ENCODE measurements at places on chromosomes 4 and X.

DNA sequence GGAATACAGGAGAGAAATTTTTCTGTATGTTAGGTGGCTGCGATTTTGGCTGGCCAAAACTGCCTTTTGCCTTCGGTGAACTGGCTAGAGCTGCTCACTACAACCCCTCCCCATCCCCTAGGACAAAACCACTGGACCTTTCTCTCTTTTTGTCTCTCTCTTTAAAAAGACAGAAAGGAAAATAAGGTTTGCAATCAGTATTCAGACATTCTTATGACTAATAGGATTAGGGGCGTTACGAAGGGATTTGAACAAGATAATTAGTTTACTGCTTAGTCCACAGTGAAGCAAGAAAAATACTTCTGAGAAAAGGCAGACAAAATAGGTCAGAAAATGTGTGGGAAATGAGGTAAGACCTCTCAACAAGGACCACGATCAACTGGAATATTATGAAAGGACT lies 180.4 kb downstream of the SLIT2 start:
- DNase-seq: no peak

GRCh38 chrX:10901290-10901633 lies 209.9 kb upstream of the HCCS start:
- DNase-seq: no peak

GRCh38 chr4:101019941-101020401 lies 327.4 kb downstream of the PPP3CA start:
- no peak for DNase-seq

GRCh38 chrX:140917354-140918115 lies 84.9 kb upstream of the SPANXB1 start:
- no peak for DNase-seq

GRCh38 chr4:28350485-28350884 lies 1489.8 kb downstream of the STIM2 start:
- no peak for DNase-seq

DNA sequence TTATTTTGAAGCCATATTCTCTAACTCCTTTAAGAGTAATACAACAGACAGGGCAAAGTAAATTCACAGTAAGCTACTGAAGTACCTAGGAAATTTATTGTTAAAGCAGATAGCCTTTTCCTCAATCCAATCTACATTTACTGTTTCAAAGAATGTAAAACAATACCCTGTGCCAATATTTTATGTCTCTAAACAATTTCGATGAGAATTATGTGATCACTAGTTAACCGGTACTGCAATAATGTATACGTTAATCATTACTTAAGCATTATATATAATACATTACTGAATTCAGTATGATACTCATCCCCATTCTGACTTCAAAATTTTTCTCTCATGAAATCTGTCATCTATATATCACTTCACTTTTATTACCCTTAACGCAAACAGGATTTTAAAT lies 28.5 kb downstream of the KLHL13 start:
- no peak for DNase-seq

DNA sequence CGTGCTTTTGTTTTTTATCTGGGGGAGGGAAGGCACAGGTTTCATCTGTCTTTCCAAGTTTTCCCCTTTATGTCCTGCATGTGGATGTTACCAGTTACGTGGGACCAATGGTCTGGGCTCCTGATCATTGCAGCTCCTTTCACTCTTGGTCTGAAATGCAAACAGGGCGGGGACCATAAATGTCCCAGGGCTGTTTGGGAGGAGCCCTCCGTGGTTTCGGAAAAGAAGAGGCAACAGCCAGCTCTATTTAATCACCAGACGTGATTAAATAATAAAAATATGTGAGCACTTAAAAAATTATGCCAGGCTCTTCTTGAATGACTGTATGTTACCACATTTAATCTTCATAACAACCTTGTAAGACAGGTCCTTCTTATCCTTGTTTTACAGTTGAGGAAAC lies 30.8 kb upstream of the C1GALT1C1 start:
- no peak for DNase-seq

GRCh38 chr4:98816816-98817215 lies 112.1 kb downstream of the EIF4E start:
- DNase-seq: no peak

DNA sequence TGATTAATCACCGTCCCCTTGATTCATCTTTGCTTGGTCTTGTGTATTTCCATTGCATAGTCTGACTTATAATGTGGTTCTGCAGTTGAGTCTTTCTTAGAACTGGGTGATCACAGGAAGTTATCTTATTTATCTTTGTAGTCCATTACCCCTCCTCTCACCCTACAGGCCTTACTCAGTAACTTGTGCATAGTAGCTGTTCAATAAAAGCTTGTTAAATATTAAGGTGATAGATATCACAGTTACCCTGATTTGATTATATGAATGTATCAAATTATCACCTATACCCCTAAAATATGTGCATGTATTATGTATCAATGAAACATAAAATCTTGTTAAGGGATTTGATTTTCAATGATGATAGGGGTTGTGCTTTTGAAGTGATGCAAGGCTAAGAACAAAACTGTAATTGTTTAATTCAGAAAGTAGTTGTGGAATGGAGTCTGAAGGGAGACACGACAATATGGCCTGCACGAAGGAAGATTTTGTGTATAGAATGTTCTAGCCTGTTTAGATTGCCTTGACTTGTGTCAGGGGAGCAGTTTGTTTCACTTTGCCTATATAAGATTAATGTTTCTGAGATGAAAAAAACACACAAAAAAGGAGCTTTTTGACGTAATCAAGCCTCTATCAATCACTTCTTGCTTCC lies 132.4 kb upstream of the LIMCH1 start:
- no peak for DNase-seq

DNA sequence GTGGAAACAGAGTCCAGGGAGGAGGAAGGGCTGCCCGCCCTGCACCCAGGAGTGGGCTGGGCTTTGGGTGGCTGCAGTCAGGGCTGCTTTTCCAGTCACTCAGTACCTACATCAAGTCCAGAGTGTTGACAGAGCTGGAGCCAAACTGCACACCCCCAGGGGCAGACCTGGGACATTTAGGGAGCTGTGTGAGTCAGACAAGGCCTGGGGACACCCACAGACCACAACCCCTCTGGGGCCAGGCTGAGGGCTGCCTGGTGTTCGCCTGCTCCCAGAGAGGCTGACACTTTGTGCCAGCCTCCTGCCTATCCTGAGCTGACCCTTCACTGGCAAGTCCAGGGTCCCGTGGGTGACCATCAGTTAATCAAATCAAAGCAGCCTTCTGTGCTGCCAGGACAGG lies 240.0 kb downstream of the BCOR start:
- no peak for DNase-seq

- DNase-seq: no peak
Observed at GRCh38 chr4:25981749-25982148, 67.7 kb downstream of the SMIM20 start.

DNA sequence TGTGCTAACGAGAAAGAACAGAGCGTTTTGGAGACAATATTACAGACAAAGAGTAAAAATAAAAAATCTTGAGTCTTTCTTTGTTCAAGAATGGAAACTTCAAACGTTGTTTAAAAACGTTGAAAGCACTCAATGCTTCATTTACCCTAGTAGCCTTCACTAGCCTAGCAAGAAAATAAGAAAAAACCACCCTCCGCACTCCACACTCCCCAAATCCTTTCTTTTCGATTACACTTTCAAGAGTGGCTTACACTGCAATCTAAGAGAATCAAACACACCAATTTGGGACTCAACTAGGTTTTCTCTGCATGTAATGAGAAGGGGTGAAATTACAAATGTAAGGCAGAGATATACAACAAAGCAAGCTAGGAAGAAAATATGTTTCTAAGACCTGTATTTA lies 4.7 kb downstream of the TMSB4X start:
- DNase-seq: no peak

DNA sequence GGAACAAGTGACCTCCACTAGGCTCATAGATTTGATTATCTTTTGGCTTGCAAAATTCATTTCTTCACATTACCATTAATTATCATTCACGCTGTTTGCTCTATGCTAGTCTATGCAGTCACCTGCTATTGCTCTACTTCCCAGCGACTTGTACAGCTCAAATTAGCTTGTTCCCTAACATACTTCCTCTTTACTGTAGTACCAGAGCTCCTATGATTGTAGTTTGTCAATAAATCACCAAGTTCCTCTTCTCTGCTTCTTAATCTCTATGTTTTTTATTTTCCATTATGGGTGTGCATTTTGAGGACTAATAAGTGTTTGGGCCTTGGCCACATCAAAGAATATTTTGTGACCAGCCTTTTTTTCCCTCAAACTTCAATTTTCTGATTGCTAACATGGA lies 6.2 kb upstream of the GSPT2 start:
- DNase-seq: no peak

GRCh38 chr4:128707864-128708263 lies 101.6 kb upstream of the JADE1 start:
- DNase-seq: no peak

DNA sequence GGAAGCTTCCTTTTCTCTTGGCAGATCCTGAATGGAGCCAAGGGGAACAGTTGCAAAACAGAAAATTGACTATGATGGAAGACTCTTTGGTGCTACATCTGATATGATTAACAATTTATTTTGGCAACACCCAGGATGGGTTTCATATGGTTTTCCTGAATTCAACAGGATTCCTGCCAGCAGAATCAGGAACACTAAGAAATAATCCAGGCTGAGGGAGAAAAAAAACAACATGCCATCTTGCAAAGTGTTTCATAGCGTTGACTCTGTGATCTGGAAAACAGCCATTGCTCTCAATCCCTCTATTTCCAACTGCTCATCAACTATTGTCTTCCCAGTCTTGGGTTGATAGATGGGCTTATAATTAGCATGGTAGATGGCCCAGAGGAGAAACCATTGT lies 303.8 kb upstream of the KLF3 start:
- DNase-seq: no peak

GRCh38 chr4:183180621-183181020 lies 81.6 kb downstream of the WWC2 start:
- no peak for DNase-seq
